Upper lobe of left lung (tissue), 6 donors: ENCODE measurements at places on chromosomes 3 and 15. TPM values are rescaled to one million over a fixed set of nuclear protein-coding genes. Genes with fewer than 3 reads are reported as not detected.

TMEM266 gene
- 2.4 TPM for total RNA-seq

CFAP44 gene
- 12.7 TPM for total RNA-seq

GLDN gene
- total RNA-seq = 40.1 TPM

TRPC1 gene
- 3.2 TPM for total RNA-seq

CCR8 gene
- total RNA-seq = not detected

DNA sequence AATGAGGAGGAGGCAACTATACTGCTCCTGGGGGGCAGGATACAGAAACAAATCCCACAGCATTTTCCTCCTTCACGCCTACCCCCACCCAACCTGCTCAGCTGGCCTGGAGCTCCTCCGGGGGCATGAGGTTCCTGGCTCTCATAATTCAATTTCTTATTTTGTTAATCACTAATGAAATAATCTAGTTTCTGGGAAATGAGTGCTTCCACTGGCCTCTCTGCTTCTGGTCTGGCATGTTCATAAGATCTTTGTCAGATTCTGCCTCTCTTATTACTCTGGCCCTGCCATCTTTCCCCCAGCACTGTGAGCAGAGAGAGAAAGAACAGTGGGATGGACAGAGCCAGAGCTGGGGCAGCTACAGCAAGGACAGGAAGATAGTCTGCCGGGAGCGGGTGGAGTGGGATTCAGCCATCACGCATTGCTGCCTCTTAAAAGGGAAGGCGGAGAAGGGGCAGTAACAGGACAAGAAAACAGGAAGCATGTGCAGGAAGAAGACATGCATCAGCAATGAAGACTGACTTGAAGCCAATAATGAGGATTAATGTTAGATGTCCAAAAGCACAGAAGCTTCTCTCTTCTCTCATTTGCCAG lies 13.6 kb downstream of the RPAP1 start:
- no peak for DNase-seq

DNA sequence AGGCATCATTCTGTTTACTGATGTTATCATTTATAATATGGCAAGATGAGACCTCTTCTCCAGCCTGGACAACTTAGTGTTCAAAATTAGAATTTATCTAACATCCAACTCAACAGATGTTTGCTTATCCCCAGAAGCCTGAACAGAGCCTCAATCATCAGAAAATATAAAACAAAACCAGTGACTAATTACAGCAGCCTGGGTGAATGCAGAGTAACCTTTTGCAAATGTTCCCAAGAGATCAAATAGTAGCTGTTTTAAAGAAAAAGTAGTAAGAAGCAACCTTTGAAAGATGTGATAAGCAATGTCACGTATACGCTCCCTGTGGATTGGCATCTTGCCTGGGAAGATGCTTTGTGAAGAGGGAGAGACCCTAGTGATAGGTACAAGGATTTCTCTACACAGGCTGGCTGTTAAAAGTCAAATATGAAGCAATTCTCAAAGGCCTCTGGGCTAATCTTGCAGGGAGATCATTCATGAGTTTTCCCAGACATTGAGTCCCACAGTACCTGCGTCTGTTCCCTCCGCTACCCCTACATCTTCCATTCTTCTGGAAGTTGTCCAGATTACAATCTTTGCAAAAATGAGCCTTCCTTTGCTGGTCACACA lies 39.3 kb upstream of the PRICKLE2 start:
- no peak for DNase-seq

DNA sequence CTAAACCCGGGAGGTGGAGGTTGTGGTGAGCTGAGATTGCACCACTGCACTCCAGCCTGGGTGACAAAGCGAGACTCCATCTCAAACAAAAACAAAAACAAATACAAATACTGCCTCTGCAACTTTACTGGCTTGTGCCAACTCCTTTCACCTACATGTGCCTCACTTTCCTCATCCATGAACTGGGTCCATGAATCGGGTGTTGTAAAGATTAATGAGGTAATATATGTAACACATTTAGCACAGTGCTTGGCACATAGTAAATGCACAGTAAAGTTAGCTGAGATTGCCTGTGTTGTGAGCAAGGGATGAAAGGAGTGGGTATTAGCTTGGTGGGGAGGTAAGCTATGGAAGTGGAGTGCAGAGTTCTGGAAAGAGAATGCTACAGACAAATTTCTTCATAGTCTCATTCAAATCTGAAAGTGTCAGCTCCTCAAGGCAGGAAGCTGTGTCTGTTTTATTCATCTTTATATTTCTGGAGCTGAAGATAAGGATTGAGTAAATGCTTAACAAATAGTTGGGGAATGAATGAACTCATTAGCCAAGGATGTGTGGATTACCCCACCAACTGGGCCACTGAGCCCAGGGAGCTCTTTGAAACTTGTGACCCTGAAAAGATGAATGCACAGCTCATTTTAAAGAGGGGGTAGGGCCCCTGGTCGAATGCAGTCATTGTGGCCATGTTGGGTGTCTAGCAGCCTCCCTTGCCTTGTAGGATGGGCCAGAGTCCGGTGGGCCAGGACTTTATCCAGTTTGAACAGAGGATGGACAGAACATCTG lies 7.7 kb upstream of the CDCP1 start:
- no peak for DNase-seq

- DNase-seq = peak; percentile 66
Observed at GRCh38 chr3:196624907-196625306, 14.6 kb upstream of the NRROS start.

GRCh38 chr3:184284696-184285095 lies 8.9 kb downstream of the ECE2 start:
- DNase-seq = no peak

DNA sequence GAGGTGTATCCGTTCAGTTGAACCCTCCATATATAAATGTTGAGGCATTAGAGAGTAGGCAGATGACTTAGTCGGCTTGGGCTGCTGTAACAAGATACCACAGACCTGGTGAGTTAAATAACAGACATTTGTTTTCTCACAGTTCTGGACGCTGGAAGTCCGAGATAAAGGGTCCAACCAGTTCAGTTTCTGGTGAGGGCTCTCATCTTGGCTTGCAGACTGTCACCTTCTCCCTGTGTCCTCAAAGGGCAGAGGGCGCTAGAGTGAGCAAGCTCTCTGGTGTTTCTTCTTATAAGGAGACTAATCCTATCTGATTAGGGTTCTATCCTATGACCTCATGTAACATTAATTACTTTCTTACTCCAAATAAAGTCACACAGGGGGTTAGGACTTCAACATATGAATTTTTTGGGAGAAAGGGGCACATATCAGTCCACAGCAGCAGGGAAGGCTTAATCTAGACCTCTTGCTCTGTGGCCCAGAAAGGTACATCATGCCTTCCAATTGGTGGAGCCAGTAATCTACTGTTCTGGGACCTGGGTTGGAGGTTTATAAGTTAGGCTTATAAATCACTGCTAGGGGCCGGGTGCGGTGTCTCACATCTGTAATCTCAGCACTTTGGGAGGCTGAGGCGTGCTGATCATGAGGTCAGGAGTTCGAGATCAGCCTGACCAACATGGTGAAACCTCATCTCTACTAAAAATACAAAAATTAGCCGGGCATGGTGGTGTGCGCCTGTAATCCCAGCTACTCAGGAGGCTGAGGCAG lies 26.3 kb upstream of the SLC28A2 start:
- no peak for DNase-seq

DNA sequence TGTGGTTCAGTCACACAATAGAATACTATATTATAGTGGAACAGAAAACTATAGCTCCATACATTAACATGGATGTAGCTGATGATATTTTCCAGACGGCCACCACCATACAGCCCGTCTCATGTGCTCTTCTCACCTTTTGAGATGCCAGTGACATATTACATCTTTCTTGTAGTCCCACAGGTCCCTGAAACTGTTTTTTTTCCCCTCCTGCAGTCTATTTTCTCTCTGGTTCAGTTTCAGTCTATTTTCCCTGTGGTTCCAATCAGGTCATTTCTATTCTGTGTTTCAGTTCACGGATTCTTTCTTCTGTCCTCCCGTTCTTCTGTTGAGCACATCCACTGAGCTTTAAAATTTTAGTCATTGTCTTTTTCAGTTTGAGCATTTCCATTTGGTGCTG lies 72.2 kb downstream of the PPCDC start:
- DNase-seq = no peak

DNA sequence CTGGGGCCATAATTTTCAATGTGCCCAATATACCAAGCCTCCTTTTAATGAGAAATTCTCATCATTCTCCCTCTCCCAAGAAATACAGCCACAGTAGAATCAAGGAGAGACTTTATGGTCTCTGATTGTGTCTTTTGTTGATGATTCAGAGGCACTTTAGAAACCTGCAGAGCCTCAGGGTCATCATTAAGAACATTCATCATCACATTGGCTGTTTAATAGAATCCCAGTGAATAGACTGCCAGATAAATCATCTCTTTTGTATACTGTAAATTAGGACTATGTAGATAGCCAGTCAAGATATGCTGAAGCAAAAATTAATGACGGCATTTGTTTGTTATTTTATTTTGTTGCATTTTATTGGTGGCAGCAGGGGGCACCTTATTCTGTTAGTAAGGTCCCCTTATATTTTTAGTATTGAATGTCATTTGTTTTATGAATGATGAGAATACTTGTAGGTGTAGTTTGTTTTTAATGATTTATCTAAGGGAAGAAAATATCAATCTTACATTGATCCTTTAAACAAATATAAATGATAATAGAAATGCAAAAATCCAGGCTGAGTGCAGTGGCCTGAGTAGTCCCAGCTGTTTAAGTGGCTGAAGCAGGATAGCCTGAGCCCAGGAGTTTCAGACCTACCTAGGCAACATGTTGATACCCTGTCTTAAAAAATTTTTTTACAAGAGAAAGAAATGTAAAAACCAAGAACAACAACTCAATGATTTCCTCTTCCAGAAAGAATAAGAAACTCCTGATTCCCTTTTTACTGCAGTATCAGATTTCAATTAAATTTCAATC lies 138.8 kb downstream of the ZBBX start:
- DNase-seq = no peak
